ENCODE measurements at places on chromosomes 5 and 9. TPM values are rescaled to one million over a fixed set of nuclear protein-coding genes. Genes with fewer than 3 reads are reported as not detected.

Gene SLC6A19
- total RNA-seq: not detected

Gene FOXD4L5
- total RNA-seq: 0.13 TPM

GRCh38 chr9:133772581-133772980 lies 34.4 kb upstream of the SARDH start:
- H3K27me3 ChIP-seq: no peaks in the 10 kb centered on the region
- H3K36me3 ChIP-seq: peaks cover 71% of the 10 kb centered on the region
- no peaks in the 10 kb centered on the region for H3K4me1 ChIP-seq
- no peak overlapping the region for H3K4me3 ChIP-seq
- H3K27ac ChIP-seq: no peak overlapping the region

DNA sequence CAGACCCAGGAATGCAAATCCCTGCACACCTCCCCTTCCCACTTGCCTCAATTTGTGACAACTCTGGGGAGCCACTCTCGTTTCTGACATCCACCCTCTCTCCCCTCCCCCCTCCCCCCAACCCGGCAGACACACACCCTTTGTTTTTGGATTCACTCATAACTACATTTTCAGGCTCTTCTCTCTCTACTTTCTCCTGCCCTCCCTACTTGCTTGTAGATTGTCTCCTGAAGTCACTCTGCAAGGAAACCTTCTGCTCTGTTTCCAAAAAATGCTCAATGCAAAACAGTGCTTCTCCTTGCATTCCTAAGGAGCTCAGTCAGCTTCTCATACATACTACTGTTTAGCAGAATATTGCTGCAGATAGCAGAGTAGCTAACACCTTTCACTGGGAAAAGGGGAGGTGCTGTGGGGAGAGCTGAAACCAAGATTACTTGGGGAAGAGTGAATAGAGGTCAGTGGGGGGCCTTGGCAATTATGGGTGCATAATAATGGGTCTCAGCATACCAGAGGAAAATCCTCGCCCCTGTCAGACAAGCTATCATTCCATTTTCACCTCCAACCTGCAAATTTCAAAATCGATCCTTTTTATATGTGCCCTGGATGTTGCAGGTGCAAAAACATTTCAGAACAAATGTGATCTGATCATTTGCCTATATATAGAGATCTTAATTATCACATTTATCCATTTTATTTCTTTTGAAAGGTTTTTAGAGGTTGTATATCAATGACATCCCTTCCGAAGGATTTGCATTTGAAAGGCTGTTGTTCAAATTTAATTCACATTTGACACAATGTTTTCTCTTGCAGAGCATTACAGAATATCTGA lies 1860.7 kb upstream of the WWC1 start:
- H3K36me3 ChIP-seq: no peaks in the 10 kb centered on the region
- H3K27ac ChIP-seq: no peak overlapping the region
- DNase-seq: no peak
- no peak overlapping the region for H3K4me3 ChIP-seq

DNA sequence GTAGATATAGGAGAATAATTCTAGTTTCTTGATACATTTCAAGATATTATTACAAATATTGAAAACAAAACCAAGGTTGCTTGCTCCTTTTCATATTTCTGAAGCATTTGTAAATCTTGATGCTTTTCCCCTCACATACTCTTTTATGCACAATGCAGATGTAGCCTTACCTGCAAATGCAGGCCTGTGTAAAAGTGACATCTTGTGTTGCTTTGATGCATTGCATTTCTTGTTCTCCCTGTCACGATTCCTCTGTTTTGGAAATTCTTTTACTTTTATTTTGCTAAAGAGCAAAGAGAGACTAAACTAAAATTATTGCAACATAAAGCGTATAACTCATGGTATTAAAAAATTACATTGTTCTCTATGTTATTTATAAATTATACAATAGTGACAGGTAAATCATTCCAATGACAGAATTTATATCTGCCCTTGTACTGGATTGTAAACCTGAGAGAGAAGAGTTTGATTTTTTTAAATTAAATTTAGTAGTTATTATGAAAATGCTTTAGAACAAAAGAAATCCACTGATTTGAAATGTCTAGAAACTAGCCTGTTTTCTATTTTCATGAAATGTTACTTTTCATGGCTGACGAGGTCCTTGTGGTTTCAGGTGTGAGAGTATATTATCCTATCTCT lies 970.0 kb downstream of the MAT2B start:
- DNase-seq: peak; percentile 38
- H3K36me3 ChIP-seq: no peaks in the 10 kb centered on the region
- no peak overlapping the region for H3K4me3 ChIP-seq
- no peak overlapping the region for H3K27ac ChIP-seq

GRCh38 chr5:72301557-72301956 lies 18.5 kb downstream of the MRPS27 start:
- peak; percentile 26 for DNase-seq
- H3K36me3 ChIP-seq: peaks cover 2% of the 10 kb centered on the region
- no peaks in the 10 kb centered on the region for H3K27me3 ChIP-seq
- no peak overlapping the region for H3K27ac ChIP-seq
- peaks cover 6% of the 10 kb centered on the region for H3K4me1 ChIP-seq

Measured in muscle of leg (tissue), 16 donors.